Neural crest cell (in vitro differentiated cells): ENCODE measurements at places on chromosomes 6 and 20. TPM values are rescaled to one million over a fixed set of nuclear protein-coding genes. Genes with fewer than 3 reads are reported as not detected.

GSTA2 gene
- not detected in 2 replicates for total RNA-seq

LTV1 gene
- total RNA-seq: 33.1 TPM in 2 replicates

DNA sequence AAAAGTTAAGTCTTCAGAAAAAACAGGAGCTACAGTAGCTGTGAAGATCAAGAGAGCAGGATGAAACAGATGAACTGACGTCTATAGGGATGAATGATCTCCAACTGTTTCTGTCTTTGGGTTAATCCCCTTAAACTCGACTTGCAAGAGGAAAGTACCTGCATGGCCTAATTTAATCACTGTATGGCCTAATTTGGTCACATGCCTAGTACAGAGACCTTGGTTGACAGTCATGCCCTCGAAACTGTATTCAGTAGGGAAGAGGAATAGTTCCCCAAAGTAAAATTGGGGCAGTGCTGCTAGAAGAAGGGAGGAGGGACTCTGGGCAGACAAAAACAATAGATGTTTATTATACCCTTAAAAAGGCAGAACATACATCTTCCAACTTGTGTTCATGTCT, 10.0 kb upstream of the SMAP1 start:
- DNase-seq: no peak

CST2 gene
- total RNA-seq: not detected in 2 replicates

ADGB gene
- not detected in 2 replicates for total RNA-seq

SIRPD gene
- not detected in 2 replicates for total RNA-seq

DNA sequence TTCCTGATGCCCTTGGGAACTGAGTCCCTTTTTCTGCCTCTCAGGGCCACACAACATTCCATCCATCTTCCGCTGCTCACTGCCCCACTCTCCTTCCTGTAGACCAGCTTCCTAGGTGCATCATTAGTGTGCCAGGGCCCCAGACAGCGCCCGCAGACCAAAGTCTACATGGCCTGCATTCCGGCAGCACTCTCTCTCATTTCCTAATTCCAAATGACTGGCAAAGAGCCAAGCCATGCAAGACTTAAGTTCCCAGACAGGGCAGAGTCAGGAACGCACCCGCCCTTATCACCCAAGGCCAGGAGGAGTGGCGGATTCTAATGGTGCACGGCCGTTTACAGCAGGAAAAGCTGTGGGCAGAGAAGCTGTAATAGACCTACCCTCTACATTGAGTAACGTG, 159.8 kb upstream of the ARID1B start:
- no peak for DNase-seq

PCSK2 gene
- 1.7 and 2.1 TPM in 2 replicates for total RNA-seq

DNA sequence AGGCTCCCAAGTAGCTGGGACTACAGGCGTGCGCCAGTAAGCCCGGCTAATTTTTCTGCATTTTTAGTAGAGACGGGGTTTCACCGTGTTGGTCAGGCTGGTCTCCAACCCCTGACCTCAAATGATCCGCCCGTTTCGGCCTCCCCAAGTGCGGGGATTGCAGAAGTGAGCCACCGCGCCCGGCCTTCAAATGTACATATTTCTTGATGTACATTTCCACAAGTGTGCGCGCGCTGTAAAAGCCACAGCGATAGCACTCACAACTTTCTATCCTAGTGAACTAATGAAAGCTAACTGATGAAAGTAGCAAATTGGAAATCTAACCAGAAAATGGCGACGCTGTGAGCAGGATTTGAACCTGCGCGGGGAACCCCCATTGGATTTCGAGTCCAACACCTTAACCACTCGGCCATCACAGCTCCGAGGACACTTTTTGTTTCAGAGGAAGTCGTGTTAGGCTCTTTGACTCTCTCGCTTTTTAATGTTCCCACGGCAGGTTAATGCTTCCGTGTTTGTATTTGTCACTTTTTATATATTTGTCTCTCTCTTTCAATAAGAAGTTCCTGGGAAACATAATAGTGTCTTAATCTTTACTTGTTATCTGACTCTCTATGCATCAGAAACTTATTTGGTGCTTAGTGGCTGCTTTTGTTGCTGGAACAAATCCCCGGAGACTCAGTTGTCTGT, 199.4 kb upstream of the ZNF184 start:
- DNase-seq: no peak

GRCh38 chr20:25297141-25297905, 49.4 kb downstream of the PYGB start:
- no peak for DNase-seq

DNA sequence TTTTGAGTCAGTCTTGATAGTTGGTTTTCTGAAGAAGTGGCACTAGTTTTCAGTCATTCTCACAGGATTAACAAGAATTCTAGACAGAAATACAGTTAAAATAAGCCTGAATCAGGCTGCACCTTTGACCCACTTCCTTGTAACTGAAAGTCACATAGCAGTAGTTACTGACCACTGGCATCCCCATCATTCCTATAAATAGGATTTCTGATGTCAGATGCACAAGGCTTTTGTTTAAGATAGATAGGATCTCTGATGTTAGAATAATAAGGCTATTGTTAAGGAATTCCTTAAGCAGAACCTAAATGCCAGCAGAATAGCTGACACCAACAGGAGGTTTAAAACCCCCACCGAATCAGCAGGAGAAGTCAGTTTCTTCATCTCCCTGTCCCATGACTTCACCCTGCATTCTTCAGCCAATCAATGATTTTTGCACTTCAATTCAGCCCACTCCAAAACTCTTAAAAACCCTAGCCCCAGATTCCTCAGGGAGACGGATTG, 30.6 kb upstream of the ZBTB24 start:
- DNase-seq: no peak

DNA sequence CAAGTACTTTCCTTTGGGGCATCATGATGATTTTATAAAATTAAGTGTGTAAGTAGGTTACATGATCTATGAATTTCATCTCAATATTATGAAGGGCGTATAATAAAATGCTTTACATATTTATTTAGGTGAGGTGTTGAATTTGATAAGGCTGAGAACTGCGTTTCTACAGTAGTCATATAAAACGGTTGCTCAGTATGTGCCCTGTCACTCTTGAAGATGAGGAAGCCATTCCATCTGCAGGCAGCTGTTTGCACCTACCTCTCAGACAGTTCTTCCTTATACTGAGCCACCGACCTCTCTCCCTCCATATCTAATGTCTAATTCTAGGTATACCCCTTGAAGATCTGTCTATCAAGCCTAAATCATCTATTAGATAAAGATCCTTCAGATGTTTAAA, 16.1 kb downstream of the NCOA7 start:
- no peak for DNase-seq

- no peak for DNase-seq
Observed at GRCh38 chr6:30329331-30329730, 2.6 kb downstream of the TRIM39 start.

MAS1 gene
- not detected in 2 replicates for total RNA-seq

GRIK2 gene
- total RNA-seq: 10.5 and 11.0 TPM in 2 replicates

CTAGE9 gene
- total RNA-seq: not detected in 2 replicates

DNA sequence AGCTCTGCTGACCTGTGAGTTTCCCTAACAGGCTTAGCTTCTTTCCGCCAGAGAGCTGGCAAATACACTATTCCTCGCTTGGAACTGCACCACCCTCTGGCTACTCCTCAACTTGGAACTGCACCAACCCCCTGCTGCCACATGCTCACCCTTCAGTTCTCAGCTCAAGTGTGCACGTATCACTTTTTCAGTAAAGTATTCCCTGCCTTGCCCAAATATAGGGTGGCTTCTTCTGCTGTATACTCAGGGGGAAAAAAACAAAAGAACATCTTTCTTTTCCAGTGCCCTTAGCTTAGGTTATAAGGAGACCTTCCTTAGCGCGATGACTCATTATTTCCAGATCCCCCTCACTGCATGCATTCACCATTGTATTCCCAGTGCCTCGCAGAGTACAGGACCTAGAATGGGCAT, 21.2 kb downstream of the GNAS-AS1 start:
- DNase-seq: no peak

GRCh38 chr6:162156146-162156545, 571.4 kb downstream of the PRKN start:
- DNase-seq: no peak

GRCh38 chr20:52490711-52491430, 299.3 kb upstream of the ZFP64 start:
- DNase-seq: no peak

DNA sequence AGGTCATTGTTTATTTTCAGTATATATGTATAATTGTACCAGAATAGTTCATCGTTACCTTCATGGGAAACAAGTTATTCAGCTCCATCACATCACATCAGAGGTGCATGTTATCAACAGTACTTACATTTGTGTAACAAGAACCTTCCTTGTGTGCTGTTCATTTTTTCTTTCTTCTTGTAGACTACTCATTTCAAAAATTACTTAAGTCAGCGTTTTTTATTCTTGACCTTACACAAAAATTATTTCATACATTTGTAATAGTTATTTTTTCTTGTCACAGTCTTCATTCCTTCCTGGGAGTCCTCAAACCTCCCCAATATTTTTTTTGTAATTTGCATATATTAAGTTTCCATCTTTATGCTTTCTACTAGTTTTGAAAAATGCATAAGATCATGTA, 725.7 kb upstream of the ADGRB3 start:
- DNase-seq: no peak

- DNase-seq: no peak
Observed at GRCh38 chr6:168216751-168217191, 102.8 kb downstream of the DACT2 start.

CRYBG1 gene
- 0.07 TPM in 1 of 2 replicates, not detected in the other for total RNA-seq

OR2B3 gene
- total RNA-seq: not detected in 2 replicates

- DNase-seq: no peak
Observed at GRCh38 chr6:113876695-113877094, 19.6 kb downstream of the MARCKS start.

DNA sequence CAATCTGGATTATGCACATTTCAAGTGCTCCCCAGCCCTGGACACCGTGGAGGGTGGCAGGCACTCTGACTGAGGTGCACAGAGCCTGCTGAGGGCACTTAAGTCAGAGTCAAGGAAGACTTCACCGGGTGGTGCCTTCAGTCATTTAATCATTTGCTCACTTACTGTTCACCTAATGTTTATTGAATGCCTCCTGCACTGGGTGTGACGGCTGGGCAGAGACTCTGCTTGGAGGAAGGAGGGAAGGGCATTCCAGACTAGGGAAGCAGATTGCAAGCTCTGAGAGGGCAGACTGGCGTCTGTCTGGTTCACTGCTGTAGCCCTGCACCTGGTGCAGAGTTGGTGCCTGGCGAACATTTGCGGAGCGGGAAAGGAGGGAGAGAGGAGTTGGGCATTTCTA, 54.2 kb upstream of the FAM83D start:
- no peak for DNase-seq
